Stimulated activated CD4-positive, alpha-beta T cell treated with anti-CD3 and anti-CD28 coated beads, Interleukin-1b, Interleukin-23, amount 100 ng/mL, for 1 hour (primary cell): ENCODE measurements at places on chromosomes 7 and 10.

DNA sequence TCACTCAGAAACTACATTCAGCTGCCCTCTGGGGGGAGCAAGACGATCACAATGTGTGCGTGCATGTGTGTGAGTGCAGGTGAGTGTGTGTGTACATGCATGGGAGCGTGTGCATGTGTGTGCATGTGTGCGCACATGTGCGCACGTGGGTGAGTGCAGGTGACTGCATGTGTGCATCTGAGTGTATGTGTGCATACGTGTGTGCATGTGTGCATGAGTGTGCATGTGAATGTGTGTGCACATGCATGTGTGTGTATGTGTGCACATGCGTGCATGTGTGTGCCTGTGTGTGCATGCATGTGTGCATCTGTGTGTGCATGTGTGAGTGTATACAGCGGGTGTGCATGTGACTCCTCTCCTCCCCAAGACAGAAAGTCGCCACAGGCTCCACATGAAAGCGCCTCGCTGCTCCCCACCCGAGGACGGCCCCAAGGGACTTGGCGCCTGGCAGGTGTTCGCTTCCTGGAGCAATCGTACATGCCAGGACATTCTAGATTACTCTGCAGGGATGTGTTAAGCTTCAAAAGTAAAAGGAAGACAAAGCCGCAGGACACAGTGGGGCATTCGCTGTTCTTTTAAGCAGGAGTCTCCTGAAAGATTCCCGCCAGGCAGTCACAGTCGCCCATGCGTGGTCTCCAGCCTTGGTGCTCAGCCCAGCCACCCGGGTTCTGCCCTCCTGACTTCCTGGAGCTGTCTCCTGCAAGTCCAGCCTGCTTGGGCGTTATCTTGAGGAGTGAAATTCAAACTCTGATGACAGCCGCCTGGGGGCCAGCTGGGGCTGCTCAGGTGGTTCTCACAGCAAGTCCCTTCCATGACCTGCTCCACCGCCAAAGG lies 42.0 kb upstream of the ADGRA1 start:
- no peak for DNase-seq

DNA sequence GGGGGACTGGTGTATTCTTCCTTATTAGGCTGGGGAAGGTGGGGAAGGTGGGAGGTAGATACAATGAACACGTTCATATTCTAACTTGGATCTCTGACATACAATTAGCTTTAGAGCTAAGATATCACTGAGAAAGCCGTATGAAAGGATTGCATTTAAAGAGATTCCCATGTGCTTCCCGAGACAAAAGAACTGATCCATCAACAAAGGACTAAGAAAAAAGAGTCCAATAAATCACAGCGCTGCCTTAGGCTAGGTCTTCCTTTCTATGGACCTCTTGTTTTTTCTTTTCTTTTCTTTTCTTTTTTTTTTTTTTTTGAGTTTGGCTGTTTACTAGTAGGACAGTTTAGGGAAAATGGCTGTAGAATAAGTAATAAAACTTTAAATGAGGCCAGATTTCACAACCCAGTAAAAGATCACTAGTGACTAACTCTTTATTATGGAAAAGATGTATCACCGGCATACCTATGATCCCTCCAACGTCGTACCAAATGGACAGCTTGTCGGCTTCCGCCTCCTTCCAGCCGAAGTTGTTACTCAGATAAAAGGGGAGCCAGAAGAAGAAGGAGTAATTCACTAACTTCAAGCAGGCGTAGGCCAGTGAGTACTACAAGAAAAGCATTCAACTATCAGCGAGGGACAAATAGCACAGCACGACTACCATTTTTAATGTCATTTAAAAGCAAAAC lies 50.0 kb downstream of the SLC37A3 start:
- no peak for DNase-seq

DNA sequence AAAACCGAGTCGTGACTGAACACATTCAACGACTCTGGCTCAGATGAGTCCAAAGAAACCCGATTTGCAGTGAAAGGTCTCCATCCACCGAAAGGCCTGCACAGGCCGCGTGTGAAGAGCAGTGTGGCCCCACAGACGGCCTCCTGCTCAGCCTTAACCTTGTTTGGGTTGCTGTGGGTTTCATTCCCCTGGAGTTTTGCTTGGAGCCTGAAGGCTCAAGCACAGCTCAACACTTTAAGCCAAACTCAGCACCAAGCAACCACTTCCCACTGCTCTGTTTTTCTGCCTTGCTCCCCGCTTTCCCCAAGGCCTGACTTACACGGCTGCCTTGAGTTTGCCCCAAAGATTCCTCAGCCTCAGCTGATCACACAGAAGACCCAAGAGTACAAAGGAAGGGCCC lies 398.2 kb upstream of the NFE2L3 start:
- DNase-seq, result no peak

DNA sequence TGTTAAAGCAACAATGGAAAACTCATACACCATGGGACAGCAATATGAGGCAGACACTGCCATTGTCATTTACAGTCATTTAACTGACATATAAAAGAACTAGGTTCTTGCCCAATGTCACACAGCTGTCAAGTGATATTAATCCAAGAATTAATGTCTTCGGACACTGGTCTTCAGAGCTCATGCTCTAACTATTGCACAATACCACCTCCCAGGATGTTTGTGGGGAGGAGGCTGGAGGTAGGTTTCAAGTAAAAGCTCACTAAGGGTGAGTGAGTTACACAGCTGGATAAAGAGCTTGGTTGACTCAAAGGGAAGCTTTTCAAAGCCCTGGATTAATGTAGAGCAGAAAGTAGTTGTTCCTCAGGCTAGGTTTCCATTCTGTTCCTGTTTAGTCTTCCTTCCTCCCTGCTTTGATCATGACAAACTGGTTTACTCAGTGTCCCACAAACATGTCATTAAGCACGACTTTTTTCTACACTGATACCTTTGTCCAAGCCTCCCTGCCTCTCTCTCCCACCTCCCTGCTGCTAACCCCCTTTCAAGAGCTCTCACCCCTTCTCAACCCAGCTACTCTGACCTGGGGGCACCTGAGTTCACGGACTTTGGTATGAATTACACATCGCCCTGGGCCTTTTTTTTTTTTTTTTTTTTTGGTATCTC lies 987 bp upstream of the EXOC6 start:
- no peak for DNase-seq

GRCh38 chr7:40008223-40008815 lies 58.3 kb downstream of the CDK13 start:
- DNase-seq, result no peak

DNA sequence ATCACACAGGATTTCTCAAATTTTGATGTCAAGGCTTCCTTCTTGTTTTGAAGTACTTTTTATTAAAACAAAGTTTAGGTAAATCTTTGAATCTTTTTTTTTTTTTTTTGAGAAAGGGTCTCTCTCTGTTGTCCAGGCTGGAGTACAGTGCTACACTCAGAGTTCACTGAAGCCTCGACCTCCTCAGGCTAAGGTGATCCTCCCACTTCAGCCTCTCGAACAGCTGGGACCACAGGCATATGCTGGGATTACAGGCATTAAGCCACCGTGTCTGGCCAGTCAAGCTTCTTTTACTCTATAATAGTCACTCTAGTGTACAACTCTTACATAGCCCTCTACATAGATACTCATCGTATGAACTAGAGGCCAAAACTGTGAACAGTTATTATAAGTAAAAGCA lies 3.4 kb downstream of the RUFY2 start:
- no peak for DNase-seq

- DNase-seq, result peak; percentile 1
These were observed at the start of gene GNG11 for GRCh38 chr7:93921607-93922566. Gene GNG11 (plus strand): TSS chr7:93921735. CDS start chr7:93922138, 403 bp downstream.
